ENCODE measurements at places on chromosomes 5 and 9.

GRCh38 chr5:96489532-96489931, 56.5 kb upstream of the PCSK1 start:
- no peak for DNase-seq

DNA sequence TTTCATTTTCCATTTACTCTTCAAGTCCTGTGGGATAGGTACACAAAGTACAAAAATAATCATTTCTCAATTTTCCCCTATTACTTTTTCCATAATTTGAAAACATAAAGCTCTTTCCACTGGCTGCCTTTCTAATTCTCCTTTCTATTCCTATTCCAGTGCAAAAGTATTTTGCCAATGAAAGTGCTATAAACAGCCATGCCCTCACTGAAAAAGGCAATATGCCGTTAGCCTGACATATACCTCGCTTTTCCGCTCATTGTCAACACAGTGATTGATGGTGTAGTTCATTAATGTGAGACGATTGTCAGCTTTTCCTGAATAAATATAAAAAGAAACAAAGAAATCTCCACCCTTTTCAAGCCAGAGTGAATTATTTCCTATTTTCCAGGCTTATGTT, 97.5 kb downstream of the EBF1 start:
- DNase-seq: no peak

DNA sequence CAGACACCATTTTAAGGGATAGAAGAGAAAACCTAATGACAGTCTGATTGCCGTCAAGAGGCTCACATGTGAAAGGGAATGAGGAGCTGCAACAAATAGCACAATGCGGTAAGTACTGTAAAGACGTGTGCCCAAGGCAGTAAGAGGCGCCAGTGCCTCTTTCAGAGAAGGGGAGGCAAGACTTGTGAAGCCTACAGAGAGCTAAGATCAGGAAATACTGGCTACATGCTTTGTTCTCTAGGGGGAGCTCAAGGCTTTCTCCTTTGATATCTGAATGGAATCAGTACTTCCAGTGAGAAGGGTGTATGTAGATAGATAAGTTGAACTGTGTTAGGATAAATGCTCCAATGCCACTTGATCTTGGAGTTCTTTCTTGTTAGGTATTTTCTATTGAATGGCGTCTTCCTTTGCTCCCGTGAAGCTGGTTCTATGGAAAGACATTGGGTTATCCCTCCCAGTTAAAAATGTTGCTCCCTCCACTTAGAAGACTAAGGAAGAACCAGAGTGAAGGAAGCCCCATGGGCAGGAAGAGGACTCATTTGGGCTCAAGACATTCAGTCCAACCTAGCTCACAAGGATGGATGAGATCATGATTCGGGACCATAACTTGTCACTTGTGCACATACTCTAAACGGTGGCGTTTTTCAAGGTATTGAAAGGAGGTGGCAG, 23.5 kb upstream of the ALDOB start:
- peak; percentile 68 for DNase-seq

GRCh38 chr5:59766427-59767210, 126.9 kb downstream of the PDE4D start:
- DNase-seq: no peak

- DNase-seq: no peak
Observed at GRCh38 chr5:165393839-165394238, 1888.4 kb downstream of the MAT2B start.

DNA sequence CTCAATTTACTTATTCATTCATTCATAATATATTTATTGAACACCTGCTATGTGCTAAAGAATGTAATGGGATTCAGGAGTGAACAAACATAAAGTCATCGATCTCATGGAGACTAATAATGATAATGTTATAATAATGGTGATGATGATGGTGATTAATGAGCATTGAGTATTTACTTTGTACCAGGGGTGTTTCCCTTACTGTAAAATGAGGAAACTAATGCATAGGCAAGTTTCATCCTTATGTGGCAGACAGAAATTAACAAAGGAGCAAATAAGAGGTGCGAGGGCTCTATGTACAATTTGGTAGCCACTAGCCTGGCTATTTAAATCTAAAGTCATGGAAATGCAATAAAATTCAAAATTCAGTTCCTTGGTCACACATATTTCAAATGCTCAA, 11.1 kb upstream of the LCP2 start:
- DNase-seq: no peak

GRCh38 chr5:17259630-17260257, 42.3 kb downstream of the BASP1 start:
- DNase-seq: no peak

- DNase-seq: no peak
Observed at GRCh38 chr9:134294153-134295071, 31.8 kb upstream of the RXRA start.

- DNase-seq: no peak
Observed at GRCh38 chr9:98330831-98331230, 75.4 kb upstream of the TBC1D2 start.

GRCh38 chr9:91756510-91756780, 193.6 kb downstream of the ROR2 start:
- no peak for DNase-seq

DNA sequence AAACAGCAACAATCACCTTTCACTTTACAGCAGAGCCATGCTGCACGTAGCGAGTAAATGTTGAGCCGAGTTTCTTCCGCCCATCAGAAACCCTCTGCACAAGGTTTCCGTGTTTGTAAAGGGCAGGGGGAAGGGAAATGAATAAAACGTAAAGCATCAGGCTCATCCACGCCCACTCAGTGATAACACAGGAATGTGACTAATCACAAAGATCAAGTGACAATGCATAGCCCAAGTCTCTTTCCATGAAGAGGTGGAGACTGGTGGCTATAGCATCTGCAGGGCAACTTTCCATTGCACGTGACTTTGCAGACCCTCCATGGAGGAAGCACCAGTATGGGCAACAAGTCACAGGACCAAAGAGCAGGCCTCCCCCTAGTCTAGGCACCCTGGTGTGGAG, 56.6 kb downstream of the CAMSAP1 start:
- no peak for DNase-seq

GRCh38 chr5:73948720-73949119, 322.7 kb downstream of the ARHGEF28 start:
- no peak for DNase-seq

Measured in iPS-NIHi11 (cell line).